ENCODE measurements at places on chromosomes 4 and X.
A peak's percentile ranks its signal among the peaks of the same experiment; 100 is the strongest.

DNA sequence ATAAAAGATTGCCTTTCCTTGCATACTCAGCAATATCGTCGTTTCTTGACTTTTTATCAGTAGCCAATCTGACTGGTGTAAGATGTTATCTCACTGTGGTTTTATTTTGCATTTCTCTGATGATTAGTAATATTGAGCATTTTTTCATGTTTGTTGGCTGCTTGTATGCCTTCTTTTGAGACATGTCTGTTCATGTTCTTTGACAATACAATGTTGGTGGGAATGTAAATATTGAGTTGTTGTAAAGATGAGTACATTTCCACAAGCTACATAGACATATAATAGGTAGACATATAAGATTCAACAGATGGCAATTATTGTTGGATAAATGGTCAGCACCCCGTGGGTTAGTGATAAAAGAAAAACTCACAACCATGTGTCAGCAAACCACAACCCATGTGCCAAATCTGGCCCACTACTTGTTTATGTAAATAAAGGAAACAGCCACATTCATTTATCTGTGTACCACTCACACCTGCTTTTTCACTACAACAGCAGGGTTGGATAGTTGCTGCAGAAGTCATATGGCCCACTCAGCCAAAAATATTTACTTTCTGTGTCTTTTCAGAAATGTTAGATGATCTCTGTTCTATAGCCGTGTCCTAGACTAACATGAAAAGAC, 153.1 kb upstream of the VCX start:
- DNase-seq = no peak

- DNase-seq = no peak
Measured at GRCh38 chr4:56856656-56857055, 35.2 kb upstream of the SPINK2 start.

DNA sequence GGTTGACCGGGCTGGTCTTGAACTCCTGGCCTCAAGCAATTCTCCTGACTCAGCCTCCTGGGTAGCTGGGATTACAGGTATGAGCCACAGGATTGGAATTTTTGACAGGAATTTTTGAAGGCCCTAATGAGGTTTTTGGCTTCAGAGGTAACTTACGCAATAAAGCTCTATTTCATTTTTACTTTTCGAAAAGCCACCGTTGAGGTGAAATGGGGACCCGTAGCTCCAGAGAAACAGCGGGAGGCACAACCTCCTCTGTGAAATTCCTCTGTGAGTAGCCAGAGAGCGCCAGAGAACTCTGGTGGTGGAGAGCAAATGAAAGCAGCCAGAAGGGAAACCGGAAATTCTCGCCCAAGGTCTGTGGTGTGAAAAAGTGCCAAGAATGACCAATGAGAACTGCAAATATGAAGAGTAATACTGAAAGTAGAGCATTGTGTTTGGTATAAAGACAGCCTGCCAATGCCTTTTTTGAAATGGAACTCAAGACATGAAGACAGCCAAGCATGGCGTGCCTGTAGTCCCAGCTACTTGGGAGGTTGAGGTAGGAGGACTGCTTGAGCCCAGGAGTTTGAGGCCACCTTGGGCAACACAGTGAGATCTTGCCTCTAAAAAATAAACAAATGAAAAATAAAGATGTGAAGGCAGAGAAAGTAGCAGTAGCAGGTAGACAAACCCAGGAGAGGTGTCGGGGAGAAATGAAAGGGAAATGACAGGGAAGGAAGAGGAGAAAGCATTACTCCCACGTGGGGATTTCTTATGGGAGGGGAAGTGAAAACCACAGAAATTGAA, 33.0 kb upstream of the TMEM131L start:
- DNase-seq = peak; percentile 45

GRCh38 chrX:14899607-14900006, 26.4 kb downstream of the MOSPD2 start:
- no peak for DNase-seq

All from T-helper 1 cell (primary cell).